ENCODE measurements at places on chromosomes 13 and 19.

GRCh38 chr13:52812941-52813340 lies 35.5 kb downstream of the PCDH8 start:
- no peak for DNase-seq

DNA sequence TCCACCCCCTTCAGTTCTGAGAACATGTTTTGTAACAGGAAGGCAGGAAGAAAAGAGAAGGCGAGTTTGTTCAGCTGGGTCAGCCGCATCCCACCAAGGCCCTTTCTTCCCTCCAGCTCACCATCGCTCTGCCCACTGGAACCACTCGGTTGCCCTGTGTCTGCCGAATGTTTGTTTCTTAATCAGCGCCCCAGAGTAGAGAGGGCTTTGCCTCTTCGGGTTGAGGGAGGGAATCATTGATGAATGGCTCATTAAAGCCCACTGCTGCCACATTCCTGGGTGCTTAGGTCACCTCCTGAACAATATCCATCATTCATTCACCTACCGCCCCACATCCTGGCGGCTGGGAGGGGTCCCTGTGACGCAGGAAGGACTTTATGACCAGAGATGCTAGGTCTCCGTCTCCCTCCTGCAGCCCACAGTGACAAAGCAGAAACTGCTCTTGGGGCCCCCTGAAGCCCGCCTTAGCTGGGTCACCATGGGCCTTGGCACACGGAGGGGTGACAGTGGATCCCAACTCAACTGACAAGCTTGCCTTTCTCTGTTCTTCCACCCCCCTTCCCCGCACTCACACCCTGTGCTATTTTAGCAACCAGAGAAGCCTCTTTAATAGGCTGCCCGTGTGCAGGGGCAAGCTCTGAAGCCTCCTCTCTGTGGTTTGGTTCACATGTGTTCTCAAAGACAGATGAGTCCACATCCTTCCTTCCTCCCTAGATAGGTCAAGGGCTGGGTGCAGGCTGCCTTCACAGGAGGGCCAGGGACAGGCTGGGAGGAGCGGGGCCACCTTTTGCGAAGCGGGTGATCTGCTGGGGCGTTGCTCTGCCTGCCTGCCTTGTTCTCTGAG lies 46.2 kb downstream of the ACTN4 start:
- no peak for DNase-seq

- no peak for DNase-seq
These were observed 14.8 kb upstream of the EID2 start for GRCh38 chr19:39554701-39555311.

DNA sequence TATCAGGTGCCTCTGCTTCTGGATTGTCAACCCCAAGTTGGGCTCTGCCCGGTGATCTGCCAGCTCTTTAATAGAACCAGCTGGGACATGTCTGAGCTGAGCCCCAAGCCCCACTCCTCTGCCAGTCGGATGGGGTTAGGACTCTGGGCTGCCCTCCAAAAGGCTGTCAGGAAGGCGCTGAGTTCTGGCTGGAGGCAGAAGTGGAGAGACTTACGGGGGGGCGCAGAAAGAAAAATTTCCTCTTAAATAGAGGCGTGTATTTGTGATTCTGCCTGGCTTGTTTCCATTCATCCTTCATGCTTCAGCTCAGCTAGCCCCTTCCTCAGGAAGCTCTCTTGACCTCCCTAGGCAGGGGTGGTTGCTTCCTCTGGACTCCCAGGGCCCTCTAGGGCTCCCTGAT lies 985 bp upstream of the KCNK6 start:
- DNase-seq, result no peak

- DNase-seq, result no peak
These were observed 25.1 kb downstream of the TMEM161A start for GRCh38 chr19:19113040-19113626.

- no peak for DNase-seq
These were observed 415.8 kb upstream of the KLF12 start for GRCh38 chr13:74550039-74550438.

DNA sequence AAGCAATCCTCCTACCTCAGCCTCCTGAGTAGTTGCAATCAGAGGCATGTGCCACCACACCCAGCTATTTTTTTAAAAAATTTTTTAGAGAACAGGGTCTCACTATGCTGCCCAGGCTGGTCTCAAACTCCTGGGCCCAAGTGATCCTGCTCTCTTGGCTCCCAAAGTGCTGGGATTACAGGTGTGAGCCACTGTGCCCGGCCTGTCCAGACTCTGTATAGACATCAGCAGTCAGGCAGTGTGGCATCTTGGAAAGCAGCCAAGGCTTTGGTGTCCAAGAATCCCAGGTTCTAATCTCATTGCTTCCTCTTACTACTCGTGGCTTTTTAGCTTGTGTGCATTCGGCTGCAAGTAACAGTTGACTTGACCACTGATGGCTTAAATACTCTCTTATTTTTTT lies 43.4 kb downstream of the BICRA start:
- no peak for DNase-seq

DNA sequence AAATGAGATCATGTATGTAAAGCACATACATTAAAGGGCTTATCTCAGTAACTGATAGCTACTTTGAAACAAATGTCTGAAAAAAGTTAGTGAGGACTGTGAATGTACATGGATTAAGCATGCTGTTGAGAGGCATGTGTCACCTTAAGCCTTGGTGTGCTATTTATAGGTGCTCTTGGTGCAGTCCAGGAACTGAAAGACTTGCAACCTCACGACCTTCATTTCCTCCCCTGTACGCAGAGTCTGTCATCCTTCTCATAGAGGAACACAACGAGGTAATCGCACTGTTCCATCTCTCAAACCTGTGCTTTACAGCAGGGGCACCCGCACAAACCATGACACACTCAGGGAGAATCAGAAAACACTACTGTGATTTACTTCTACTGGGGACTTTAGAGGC lies 65.6 kb downstream of the UFM1 start:
- DNase-seq, result no peak

DNA sequence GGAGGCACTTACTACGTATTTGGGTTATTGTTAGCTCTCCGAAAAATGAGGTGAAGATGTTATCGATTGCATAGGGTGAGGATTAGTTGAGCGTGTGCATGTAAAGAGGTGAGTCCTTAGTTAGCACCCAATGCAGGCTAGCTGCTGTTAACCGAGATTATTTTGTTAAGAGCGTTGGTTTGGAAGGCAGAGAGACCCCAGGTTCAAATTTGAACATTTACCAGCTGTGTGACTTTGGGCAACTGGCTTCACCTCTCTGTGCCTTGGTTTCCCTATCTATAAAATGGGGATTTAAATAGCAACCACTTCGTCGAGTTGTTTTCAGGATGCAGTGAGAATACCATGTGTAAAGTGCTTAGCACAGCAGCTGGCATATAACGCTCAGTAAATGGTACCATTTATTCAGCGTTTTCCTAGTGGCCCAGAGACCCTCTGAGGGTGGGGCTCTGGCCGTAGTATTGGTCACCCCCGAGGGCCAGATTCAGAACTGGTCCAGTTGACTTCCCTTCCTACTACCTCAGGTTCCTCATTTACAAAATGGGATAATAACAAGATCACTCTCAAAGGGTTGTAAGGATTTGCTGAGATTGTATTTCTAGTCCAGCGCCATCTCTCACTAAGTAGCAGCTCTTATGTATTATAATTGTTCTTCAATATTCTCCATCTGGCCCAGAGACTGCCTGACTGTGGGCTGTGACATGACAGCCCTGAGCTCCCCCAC lies 887 bp downstream of the SIPA1L3 start:
- no peak for DNase-seq

Measured in thymus (tissue), 14 donors.